ENCODE measurements at places on chromosomes 3 and 15. TPM values are rescaled to one million over a fixed set of nuclear protein-coding genes. Genes with fewer than 3 reads are reported as not detected.

SPRED1 gene
- total RNA-seq = 8.8 TPM

ZNF662 gene
- total RNA-seq = 13.1 TPM

SGO1 gene
- 0.89 TPM for total RNA-seq

INAFM2 gene
- total RNA-seq = 3.3 TPM

FETUB gene
- 6.4 TPM for total RNA-seq

PPP4R2 gene
- 34.8 TPM for total RNA-seq

BUB1B gene
- 1.8 TPM for total RNA-seq

DNA sequence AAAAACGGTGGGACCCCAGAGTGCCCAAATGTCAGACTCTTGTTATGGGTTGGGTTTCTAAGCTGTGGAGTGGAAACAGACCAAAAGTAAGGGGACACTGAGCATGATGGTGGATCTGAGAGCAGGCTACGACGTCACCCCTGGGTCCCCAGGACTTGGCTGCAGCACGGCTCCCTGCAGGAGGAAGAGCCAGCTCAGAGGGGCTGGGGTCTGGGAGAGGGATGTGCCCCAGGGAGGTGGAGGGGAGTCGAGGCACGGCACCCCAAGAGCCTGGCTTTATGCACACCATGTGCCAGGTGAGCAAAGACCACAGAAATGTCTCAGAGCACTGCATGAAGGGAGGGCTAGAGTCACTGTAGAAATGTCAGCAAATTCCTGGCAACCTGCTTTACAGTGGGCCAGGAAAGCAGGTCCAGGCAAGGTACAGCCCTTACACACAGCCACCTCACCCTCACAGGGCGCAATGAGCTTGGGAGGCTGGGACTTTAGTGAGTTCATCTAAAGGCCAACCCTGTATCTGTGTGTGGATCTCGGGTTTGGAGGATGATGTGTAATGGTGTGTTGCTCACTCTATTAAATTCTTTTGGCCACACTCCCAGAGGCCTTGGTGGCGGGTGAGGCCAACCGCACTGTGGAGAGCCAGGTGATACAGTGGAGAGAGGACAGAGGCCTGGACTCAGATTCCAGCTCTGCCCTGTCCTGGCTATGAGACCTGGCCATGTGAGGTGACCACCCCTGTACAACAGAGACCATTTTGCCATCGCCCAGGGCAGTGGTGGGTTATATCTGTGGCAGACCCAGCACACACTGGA lies 14.1 kb downstream of the CTSH start:
- no peak for DNase-seq

DNA sequence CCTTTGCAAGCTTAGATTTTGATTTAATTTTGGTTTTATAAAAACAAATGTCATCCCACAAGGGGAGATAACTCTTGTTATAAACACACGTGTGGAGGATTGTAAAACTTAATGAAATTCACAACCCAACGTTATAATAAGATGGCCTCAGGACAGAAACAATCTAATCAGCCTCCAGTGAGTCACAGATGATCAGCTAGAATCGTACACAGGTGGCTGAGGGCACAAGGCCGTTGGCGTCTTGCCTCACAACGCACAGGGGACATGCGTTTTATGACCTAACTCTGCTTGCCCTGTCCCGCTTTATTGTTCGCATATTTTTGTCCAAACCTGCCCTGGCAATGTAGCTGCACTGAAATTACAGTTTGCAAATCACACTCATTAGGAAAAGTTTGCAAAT lies 121.9 kb upstream of the PDZRN3 start:
- no peak for DNase-seq

- no peak for DNase-seq
These were observed 61.4 kb downstream of the ATP10A start for GRCh38 chr15:25801586-25802284.

DNA sequence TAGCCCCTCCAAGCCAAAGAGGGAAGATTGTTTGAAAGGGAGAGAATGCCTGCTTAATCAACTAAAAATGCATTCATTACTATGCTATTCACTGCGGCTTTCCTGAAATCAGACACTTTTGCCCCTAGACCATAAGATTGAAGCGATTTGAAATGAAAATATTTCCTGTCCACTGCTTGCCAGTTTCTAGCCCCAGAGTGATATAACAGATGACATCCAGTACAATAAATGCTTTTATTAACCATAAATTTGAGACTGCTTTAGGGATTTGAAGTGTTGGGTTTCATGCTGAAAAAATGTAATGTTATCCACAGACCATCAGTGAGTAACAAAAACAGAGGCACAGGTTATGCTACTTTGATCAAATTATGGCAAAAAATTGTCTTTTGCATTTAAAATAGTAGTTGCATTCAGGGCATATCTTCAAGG lies 14.1 kb downstream of the IL17RD start:
- no peak for DNase-seq

DNA sequence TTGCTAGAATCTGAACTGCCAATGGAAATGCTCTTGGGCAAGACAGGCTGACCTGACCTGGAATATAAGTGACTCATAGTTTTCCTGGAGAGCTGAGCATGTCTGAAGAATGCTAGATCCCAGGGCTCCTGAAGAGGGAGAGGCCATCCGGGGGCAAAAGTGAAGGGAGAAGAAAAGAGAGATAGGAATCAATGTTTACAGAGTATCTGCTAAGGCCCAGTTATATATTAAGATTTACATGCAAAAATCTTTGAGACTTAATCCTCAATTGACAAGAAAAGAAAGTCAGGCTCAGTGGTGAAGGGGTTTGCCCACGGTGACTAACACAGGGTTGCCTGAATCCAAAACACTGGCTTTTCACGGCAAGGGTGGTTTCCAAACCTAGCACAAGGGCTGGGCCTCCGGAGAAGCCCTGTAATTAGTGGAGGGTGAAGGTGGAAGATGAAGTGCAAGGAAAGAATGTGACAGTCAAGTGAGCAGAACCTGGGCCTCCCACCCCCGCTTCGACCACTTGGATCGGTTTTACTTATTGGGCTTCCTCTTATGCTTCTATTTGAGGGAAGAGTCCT lies 91.7 kb upstream of the FGF12 start:
- DNase-seq = no peak

GRCh38 chr3:56121716-56122115 lies 346.6 kb downstream of the ERC2 start:
- DNase-seq = no peak

DNA sequence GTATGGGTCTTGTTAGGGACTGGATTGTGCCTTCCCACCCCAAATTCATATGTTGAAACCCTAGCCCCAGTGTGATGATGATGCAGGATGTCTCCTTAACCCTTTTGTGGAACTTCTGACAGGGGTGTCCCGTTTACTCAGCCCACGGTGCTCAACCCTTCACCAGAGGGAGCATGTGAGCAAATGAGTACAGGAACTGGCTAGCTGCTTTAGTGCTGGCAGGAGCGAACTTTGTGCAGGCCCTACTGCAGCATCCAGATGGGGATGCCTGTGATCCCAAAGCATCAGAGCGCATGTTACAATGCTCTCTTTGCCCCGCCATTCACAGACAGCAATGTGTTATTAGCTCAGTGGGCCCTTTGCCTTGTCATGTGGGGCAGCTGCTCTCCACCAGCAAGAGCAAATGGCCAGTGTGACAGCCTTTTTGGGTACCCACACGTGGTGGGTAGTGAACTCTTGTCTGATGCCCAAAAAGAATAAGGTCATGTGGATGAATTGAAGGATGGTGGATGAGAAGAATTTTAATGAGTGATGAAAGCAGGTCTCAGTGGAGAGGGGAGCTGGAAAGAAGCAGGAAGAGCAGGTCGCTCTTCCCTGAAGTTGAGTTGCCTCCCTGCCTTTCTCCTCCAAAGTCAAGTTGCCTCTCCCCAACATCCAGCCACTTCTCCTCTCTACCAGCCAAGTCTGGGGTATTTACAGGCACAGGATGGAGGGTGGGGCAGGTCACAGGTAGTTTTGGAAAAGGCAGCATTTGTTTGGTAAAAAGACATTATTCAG lies 63.3 kb upstream of the STRIT1 start:
- no peak for DNase-seq

GRCh38 chr3:51637941-51638471 lies 33.0 kb upstream of the TEX264 start:
- DNase-seq = no peak

- DNase-seq = no peak
These were observed 21.0 kb upstream of the ALDH1A2 start for GRCh38 chr15:58086491-58086890.

DNA sequence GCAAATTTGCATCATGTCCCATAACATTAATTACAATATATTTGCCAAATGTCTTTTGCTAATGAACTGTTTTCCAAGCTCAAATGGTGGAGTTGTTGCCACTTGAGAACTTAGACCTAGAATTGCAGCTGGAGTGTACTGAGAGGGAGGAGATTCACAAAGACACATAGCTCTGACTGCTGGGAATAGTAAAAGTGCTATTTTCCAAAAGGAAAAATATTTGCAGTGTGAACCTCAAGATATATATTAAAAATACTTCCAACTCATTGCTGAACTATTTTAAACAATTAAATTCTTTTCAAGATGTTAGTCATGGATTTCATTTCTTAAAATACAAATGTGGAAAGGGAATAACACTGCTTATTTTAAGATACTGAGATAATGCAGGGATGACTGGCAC lies 666.8 kb upstream of the ARPP21 start:
- DNase-seq = no peak

DNA sequence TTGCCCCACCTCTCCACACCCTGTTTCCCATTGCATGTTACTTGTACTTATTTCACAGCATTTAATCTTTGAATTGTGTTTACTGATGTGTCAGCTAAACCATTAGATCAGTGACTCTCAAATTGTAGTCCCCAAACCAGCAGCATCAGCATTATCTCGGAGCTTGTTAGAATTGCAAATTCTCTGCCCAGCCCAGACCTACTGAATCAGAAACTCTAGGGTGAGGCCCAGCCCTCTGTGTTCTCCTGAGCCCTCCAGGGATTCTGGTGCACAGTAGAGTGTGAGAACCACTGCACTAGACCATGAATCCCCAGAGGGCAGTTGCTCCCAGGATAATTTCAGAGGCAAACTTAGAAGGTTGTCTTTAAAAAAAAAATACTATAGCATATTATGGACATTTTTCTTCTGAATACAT lies 13.0 kb downstream of the PLD1 start:
- no peak for DNase-seq

DNA sequence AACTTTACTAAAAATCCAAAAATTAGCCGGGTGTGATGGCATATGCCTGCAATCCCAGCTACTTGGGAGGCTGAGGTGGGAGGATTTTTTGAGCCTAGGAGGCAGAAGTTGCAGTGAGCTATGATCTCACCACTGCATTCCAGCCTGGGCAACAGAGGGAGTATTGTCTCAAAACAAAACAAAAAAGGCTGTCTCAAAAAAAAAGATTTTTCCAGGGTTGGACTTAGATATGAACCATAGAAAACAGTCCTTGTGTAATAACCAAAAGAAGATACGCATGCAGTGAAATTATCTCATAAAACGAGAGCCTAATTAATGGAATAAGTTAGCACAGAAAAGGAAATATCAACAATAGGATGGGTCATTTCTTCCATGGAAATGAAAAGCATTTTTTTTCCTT lies 320.4 kb upstream of the RASGRP1 start:
- no peak for DNase-seq

- DNase-seq = no peak
These were observed 3.7 kb upstream of the B3GALNT1 start for GRCh38 chr3:161108840-161109239.

GRCh38 chr3:197025736-197026480 lies 3.7 kb downstream of the MELTF start:
- DNase-seq = no peak

GRCh38 chr15:81888748-81889484 lies 156.9 kb downstream of the MEX3B start:
- no peak for DNase-seq

Data from suprapubic skin (tissue), 4 donors.